RKO (cell line): ENCODE measurements at places on chromosomes 2 and 18.

GRCh38 chr2:143429932-143430679, 300.9 kb downstream of the ARHGAP15 start:
- DNase-seq = no peak

DNA sequence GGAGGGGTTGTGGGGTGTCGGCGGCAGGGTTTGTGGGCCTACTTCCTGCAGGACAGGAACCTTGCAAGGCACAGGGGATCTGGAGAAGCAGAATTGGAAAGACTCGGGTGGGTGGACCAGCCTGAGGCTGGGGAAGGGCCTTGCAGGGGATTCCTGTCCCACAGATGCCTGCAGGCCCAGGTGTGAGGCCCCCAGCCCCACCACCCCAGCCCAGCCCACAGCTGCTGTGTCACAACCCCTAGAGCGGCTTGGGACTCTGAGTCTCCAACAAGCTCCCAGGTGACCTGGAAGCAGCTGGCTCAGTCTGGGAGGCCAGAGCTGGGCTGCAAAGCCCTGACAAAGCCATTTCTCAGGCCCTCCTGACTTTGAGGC, 93.1 kb downstream of the ZFP36L2 start:
- DNase-seq = no peak

- DNase-seq = no peak
These were observed 40.1 kb downstream of the AGPS start for GRCh38 chr2:177432703-177433102.

- DNase-seq = no peak
These were observed 376.5 kb downstream of the TMEM182 start for GRCh38 chr2:103138123-103138901.

DNA sequence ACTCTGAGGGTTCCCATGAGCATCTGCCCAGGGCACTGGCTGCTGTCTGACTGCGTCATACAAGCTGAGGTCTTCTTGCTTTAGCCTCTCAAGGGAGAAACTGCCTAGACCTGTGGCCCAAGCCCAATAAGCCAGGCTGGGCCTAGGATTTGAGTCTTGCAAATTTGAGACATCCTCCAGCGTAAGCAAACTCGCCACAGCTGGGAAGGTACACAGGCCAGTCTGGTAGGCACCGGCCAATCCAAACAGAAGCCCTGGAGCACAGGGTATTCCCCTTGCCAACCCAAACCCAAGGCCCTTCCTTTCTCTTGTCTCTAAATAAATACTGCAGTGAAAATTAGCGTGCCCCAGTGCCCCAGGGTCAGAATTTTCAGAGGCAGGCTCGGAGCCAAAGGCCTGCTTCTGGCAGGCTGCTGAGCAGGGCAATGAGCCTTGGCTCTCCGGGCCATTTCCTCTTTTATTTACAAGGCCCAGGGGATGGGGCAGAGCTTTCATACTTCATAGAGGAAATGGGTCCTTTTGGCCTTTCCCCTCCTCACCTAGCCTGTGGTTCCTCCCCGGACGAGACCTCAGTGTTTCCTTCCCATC, 33.3 kb downstream of the POLR1A start:
- DNase-seq = no peak

GRCh38 chr2:77713412-77713811, 191.2 kb upstream of the LRRTM4 start:
- DNase-seq = no peak

DNA sequence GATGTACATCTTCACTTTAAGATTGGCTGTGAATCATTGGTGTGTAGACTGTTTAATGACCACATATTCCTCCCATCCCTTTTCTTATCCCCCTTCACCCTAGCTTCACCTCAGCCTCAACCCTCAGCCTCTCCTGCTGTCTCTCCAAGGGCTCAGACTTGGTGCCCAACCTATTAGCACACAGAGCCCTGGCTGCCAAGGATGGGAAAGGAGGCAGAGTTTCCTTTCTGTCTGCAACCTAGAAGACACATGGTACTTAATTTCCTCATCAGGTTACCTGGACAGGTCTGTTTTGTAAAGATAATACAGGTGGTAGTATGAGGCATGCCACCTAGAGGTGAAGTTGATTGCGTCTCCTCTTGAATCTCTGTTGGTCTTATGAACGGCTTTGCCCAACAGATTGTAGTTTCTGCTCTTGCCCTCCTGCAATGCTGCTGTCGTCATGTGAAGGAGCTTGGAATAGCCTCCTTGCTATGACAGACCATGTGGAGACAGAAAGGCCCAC, 44.5 kb upstream of the RMND5A start:
- DNase-seq = no peak

- DNase-seq = no peak
These were observed 90.3 kb downstream of the TACR1 start for GRCh38 chr2:75108937-75109482.

DNA sequence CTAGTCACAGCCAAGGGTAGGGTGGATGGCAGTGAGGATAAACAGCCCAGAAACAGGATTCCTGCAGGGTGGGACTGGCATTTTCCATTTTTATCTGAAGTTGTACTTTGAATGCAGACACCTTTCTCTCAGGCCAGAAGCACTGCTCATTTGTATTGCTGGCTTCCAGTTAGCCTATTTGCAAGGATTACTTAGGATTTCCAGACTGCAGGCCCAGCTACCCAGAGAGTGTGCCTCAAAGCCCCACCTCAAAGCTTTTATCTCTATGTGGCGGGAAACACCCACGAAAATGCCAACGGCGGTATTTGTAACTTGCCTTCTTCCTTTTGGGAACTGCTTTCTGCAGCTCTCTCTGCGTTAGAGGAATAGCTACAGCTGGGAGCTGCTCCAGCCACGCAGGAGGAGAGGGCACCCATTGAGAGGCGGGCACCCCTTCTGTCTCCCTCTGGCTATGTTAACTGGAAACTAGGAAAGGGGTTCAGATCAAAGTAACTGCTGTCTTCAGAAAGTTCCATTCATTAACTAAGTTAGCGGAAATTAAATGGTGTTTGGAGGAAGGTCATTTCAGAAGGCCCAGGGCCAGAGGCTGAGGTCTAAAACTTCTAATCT, 144.9 kb downstream of the TGIF1 start:
- DNase-seq = peak; percentile 42

GRCh38 chr2:181998891-181999654, 13.4 kb downstream of the PPP1R1C start:
- no peak for DNase-seq

DNA sequence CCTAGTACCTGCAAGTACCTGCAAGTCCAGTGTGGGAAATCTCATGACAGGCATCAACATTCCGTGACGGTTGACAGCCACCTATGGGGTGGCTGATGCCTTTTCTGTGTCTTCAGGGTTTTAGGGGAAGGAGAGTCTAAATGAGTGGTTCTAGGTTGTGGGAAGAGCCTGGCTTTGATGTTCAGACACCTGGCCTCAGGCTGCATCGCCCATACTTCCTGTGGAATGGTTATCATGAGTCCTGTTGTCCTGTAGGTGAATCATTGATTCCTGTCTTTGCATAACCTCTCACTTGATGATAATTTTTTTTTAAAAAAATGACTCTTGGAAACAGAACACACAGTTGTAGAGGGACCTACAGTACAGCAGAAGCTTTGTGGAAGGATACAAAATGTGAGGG, 108.9 kb downstream of the NEDD4L start:
- no peak for DNase-seq

- DNase-seq = no peak
These were observed 10.5 kb downstream of the PCARE start for GRCh38 chr2:29063646-29064345.

DNA sequence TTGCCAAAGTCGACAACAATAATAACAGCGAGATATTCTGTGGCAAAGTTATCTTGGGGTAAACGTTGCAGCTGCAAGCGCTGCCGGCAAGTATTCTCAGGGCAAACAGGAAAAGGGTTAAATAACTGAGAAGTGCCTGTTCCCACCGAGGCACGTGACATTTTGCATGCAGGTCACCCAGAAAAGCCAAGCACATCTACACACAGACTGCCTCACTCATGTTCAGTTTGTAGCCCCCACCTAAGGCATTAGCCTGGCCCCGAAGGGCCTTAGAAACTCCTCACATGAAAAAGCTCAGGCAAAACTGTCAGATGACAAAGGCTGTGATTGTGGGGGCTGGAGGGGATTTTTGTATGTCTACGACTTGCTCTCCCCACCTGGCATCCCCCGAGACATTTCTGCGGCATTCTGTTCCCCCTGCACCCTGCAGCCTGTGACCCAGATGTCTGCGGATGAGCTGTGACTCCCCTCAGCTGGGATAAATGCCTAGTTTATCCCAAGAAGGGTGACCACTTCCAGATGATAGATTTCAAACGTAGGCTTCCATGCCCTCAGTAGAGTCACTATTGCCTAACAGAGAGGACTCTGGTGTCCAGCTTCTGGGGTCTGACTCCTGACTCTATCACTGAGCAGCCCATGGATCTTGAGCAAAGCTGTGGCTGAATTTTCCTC, 215.2 kb upstream of the SIX2 start:
- DNase-seq = no peak

DNA sequence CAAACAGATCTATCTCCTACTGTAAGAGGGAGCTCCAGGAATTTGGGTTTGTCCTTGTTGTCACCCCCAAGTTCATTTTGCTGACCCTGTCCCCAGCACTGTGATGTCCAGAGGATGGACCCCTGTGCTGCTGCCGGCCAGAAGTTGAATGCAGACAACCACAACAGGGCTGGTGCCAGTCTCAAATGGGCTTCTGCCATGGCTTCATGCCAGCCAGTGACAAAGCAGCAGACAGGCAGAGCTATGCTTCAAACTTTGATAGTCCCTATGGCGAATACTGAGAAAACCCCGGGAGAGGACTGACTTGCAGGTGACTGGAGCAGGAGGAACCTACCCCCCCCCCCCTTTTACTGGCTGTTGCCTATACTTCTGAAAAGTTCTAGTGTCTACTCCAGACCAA, 3.2 kb downstream of the SMAD7 start:
- DNase-seq = no peak

DNA sequence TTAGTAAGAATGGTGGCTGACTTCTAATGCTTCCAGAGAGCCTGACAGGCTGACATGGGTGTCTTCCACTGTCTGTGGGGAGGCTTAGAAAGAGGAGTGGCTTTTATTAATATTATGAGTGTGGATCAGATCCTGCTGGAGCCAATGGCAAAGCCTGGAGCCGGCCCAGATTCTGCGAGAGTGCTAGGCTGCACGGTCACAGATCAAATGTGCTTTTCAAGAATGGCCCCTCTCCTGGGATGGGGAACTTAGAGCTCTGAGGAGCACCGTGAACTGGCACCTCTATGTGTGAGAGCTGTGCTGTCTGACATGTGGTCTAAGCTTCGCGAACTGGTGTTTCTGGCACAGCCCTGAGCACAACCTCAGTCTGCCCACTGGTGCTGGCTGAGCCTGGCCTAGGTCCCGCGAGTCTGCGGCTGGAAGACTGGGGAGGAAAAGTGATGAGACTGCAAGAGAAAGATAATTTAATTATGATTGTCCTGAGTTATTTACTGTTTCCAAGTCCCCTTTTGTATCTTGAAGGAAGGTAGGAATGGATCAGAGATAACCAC, 70.4 kb downstream of the ASAP2 start:
- no peak for DNase-seq

GRCh38 chr18:75783566-75784281, 356.2 kb upstream of the SMIM21 start:
- no peak for DNase-seq

GRCh38 chr2:105797298-105797819, 52.6 kb downstream of the NCK2 start:
- no peak for DNase-seq

DNA sequence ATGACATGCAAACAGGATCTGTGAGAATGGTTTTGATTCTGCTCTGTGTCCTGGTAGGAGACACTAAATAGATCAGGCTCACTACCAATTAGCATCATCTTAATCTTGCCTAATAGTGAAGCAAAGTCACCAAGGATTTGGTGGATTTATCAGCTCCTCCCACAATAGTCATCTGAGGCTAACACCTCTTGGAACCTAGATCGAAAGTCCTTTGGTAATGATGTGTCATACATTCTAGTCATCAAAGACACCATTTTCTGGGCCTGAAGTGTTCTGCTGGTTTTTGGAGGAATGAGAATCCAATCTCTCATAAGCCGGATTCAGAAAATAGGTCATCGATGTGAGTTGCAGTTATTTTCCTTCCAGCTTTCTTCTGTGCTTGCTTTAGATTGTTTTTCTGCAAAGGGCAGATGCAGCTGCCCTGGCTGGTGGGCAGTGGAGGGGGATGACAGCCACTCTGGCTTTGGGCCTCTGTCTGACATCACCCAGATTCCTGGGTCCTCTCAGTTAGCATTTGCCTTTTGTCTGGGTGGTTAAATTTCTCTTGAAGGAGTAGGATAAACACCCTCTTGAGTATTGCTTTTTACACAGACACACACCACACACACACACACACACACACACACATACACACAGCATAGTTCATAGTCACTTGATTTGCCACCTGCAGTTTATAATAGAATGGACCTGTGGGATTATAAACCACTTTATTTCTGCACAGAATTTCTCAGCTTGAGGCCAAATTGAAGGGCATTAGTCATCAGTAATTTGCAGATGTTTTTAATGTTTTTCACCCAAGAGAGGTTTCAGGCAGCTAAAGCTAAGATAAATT, at the start of gene MYO3B:
TSS of gene MYO3B (plus strand) at position 198 of the 832 bp plus-strand sequence. CDS start at position 339, 141 bp downstream.
- DNase-seq = peak; percentile 31

GRCh38 chr18:78542204-78542603, 437.4 kb upstream of the SALL3 start:
- no peak for DNase-seq

DNA sequence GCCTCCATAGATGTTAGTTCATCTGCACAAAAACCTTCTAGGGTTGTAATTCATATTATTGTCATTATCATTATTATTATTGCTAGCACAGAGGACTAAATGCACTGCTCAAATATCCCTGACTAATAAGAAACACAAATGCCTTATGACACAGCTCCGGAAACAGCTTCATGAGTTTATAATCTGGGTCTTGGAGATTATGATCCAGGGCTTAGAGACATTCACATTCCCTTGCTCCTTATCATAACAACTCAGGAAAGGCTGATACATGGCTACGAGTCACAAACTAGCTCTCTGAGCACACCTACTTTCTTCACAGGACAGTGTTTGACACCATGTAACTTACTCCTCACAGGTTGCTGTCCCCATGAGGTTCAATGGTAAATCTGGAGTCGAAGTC, 102.2 kb upstream of the TTC39C start:
- no peak for DNase-seq

DNA sequence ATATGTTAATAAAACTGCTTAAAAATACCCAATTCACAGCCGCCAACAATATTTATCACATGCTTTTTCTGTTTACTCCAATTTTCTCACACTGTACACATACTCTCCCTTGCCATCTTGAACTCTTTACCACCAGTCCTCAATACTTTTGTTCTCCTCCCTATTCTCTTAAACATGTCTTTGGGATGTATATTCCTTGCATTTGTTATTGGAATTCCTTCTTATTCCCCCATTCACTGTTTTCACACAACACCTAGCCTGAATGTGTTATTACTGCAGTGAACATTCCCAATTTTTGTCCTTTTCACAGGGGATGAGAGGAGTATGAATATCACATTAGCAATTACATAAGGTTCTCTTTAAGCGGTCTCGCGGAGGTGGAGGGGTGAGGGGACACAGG, 94.7 kb downstream of the USP34 start:
- no peak for DNase-seq

GRCh38 chr2:46717344-46718121, 198.1 kb downstream of the MCFD2 start:
- DNase-seq = no peak

DNA sequence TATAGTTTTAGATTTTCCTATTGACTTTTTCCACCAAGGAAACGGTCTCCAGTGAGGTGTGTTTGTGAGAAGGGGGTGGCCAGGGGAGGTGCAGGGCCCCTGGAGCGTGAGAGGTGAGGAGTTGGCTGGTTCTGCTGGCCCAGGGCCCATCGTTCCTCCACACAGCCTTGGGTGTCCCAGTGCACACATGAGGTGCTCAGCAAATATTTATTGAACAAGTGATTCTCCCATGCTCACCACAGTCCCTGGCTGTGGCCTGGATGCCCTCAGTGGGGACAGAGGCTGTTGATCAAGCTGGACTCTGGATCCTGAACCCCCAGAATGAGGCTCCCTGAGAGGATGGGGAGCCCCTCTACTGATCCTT, 5.0 kb downstream of the HAAO start:
- DNase-seq = no peak
